HS-27A (cell line): ENCODE measurements at places on chromosomes 13 and 19.

GRCh38 chr13:112071102-112071722 is 4.3 kb downstream of the SOX1 start:
- DNase-seq, result no peak

DNA sequence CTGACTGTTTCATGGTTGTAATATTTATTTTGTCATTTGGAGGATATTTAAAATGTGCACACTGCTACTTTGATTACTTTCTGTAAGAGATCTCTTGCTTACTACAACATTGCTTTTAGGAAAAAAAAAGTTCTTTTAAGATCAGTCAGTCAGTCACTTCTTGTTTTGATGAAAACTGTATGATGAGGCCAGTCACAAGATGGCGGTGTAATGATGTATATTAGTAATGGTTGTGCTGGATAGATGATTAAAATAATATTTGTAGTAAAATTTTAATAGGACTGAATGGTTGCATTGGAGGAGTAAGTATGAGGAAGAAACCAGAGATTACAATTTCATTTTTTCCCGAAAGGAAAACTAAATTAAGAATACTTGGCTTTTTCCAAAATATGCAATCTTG is 2411.1 kb downstream of the PCDH9 start:
- no peak for DNase-seq

DNA sequence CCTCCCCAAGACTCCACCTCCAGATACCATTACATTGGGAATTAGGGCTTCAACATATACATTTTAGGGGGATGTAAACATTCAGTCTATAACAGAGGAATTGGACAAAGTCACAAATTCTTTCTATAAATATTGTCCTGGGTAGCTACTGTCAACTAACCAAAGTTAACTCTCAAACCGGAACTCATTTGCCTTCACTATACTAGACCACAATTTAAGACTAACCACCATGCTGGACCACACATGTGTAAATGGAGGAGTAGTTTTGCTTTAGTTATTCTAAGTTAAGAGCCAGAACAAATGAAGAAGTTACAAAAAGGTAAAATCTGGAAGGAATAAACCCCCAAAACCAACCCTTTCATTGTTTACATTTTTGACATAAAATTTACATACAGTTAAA is 222.8 kb downstream of the NDFIP2 start:
- no peak for DNase-seq

DNA sequence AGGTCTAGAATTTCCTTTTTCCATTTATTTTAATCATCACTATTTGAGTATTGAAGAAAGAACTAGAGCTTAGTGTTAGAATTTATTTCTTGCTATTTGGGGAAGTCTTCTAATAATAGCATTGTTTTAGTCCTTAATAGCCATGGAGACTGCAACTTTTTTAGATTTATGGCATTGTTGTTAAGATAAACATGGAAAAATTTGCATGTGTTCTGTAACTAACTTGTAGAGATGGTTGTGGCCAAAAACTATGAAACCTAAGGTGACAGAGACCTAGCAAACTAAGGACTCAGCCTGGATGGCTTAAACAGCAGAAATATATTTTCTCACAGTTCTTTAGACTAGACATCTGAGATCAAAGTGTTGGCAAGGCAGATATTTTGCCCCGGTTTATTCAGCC is 246.4 kb downstream of the SPRY2 start:
- DNase-seq, result no peak

DNA sequence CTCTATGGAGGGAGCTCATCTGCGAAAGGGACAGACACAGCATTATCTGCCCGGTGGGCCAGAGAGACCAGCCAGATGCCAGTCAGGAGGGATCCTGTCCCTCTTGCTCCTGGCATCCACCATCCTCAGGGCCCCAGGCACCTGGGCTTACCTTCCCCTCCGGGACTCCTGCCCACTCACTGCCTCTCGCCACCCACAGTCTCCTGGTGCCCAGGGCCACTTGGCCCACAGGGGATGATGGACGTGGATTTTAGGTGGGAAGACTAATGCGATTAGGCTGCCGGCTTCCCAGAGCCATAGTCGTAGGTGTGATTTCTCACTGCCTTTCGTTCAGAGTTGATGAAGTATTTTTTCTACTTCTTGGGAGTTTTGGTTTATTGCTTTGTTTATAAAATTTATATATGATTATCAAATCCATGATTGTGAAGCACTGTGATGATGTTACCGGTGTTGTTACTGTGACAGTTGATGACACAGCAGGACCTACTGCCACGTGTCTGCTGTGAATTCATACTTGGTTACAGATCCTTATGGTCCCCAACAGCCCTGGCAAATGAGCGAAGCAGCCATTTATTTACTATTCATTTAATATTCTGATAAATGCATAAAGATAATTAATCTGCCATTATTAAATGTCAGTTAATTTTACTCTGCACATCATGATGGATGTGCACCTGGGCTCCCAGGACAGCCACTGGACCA is 14.5 kb upstream of the CHAMP1 start:
- no peak for DNase-seq

DNA sequence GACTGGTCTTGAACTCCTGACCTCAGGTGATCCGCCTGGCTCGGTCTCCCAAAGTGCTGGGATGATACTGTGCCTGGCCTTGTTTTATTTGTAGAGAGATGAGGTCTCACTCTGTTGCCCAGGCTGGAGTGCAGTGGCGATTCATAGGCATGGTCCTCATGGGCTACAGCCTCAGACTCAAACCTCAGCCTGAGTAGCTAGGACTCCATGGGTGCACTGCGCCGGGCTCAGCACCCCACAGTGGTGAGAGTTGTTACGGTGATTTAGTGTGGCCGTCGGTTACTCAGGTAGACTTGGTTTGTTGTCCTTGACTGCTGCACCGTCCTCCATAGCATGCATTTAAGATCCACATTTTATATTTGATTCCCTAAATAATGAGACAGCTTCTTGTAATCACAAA is 80.7 kb downstream of the SLC6A16 start:
- no peak for DNase-seq

GRCh38 chr19:38647966-38648768 is 718 bp downstream of the ACTN4 start:
- no peak for DNase-seq

GRCh38 chr13:102589301-102589822 is 7.4 kb upstream of the TPP2 start:
- no peak for DNase-seq

DNA sequence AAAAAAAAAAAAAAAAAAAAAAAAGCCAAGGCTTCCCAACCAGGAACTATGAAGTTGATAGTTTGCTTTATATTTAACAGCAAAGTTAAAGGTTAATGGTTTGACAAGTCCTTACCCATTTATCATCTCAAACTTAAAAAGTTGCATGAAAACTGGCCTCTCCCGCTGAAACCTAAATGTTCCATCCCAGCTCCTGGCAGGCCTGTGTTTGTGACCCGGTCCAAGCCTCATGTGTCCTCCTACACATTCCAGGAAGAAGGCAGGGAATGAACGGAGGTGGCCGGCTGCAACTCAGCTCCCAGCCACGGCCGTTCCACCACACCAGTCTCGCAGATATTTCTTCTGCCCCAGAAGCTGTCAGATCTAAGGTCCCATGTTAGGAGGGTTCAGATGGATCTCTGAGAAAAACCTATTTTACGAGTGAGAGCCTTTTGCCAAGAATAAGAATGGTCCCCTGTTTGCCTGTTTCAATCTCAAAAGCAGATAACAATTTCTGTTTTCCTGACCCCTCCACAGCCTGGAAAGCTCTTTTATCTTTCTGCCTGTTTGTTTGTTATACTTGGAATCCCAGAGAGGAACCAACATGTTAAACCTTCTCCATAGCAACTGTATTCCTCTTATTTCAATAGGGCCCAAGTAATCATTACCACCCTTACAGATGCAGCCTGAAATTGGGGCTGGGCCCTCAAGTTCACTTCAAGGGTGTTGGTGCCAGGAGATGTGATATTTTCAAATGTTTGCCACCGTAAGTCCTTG is 56.5 kb downstream of the KCTD12 start:
- no peak for DNase-seq

- no peak for DNase-seq
Measured at GRCh38 chr13:74969419-74969818, 512.5 kb downstream of the TBC1D4 start.

GRCh38 chr13:80462567-80462966 is 121.6 kb upstream of the SPRY2 start:
- DNase-seq, result no peak

DNA sequence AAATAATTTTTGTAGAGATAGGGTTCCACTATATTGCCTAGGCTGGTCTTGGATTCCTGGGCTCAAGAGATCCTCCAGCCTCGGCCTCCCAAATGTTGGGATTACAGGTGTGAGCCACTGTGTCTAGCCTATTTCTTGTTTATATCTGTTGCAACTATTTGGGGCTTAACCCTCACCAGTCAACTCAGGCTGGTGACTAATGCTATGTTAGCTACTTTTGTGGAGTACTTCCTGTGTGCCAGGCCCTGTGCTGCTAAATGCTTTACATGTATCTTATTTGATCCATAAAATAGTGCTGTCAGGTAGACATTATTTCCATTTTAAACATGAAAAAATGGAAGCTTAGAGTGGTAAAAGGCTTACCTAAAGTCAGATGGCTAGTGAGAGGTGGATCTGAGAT is 13.8 kb downstream of the CEACAM1 start:
- DNase-seq, result no peak

GRCh38 chr13:92270990-92271389 is 872.6 kb downstream of the GPC5 start:
- DNase-seq, result no peak
